GM18507 (cell line): ENCODE measurements at places on chromosomes 6 and 20.
A peak's percentile ranks its signal among the peaks of the same experiment; 100 is the strongest.

GRCh38 chr20:15759594-15759993 lies 813.7 kb downstream of the KIF16B start:
- DNase-seq, result no peak

- no peak for DNase-seq
Observed at GRCh38 chr20:35845561-35845960, 73.7 kb downstream of the PHF20 start.

DNA sequence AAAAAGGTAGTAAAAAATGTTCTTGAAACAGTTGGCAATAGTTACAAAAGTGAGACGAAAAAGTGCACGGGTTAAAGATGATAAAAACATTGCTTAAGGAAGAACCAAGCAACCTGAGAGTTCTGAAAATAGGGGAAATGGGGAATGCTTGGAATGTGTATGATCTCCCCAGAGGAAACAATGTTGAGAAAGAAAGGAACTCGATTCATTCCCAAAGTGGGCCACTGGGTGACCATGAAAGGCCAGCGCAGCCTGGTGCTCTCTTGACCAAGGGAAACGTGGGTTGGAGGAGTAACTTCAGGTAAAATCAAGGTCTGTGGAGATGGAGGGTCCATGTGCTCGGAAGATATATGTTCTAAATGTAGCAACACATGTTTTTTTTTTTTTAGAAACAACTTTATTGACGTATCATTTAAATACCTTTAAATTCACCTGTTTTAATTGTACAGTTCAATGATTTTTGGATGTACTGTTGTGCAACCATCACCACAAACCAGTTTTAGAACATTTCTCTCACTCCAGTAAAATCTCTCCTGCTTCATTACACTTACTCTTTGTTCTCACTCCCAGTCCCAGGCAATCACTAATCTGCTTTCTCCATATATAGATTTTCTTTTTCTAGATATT lies 34.5 kb upstream of the CEP85L start:
- no peak for DNase-seq

- DNase-seq, result no peak
Observed at GRCh38 chr20:31667315-31668285, 29.9 kb downstream of the COX4I2 start.

- DNase-seq, result no peak
Observed at GRCh38 chr6:78483553-78484197, 383.7 kb upstream of the IRAK1BP1 start.

GRCh38 chr6:158279615-158280014 lies 32.6 kb upstream of the TULP4 start:
- DNase-seq, result no peak

GRCh38 chr6:73579851-73580246 lies 59.0 kb upstream of the EEF1A1 start:
- no peak for DNase-seq

- DNase-seq, result no peak
Observed at GRCh38 chr6:52691718-52692117, 20.8 kb downstream of the TMEM14A start.

GRCh38 chr20:57998276-57998675 lies 230.2 kb downstream of the ANKRD60 start:
- DNase-seq, result no peak

DNA sequence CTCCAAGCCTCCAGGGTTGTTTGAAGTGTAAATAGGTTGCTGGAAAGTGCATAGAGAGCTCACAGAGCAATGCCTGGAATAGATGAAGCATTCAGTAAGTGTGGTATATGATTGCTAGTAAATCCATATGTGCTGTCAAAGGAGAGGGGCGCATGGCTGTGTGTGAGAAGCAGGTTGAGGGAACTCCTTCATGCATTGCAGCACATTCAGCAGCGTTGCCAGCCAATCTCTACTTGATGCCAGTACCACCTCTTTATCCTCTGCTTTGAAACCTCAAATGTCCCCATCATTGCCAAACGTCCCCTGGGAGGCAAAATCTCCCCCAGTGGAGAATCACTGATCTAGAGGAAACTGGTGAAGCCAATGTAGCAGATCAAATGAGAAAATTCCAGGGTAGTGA lies 82.7 kb upstream of the RALGAPA2 start:
- no peak for DNase-seq

DNA sequence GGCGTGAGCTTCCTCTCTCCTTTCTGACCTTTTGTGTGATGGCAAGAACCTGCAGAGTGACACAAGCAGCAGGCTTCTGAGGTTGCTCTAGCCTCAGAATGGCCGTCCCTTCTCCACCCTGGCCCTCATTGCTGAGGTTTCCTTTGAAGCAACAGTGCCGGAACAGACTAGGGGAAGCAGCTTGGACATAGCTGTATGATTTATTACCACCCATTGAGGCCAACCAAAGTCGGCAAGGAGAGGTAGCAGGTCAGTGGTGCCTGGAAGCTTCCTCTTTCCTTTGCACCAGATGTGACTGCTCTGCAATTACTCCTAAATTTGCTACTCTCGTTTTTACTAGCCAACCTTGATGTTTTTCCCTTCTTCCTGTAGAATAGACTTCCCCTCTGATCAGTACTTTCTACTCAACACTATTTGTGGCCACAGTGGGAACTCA lies 31.4 kb downstream of the PTPN1 start:
- DNase-seq, result no peak

GRCh38 chr20:1674361-1674760 lies 16.8 kb upstream of the SIRPG start:
- DNase-seq, result no peak

DNA sequence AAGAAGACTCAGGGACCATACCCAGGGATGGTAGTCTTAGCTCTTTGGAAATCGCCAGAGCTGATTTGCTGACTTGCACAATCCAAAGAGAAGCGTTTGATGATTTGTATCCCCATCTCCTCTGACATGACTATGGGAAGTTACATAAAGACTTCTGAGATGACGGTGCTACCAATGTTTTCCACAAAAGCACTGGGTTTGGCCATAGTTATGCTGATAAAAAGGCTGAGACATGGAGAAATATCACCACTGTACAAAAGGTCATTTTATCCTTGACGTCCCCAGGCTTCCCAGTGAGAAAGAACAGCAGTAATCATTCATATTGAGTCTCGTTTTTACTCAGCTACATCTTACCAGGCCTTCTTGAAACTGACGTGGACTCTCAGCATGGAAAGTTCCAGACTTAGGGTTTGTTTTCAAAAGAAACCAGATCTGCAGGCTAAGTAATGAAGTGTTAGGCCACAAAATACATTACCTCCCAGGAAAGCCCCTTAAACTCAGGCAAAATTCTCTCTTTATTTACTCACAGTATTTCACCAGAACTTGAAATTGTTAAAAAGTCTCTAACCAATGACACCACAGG lies 370.3 kb upstream of the JARID2 start:
- DNase-seq, result no peak

GRCh38 chr6:100121854-100122609 lies 128.0 kb upstream of the MCHR2 start:
- no peak for DNase-seq

- no peak for DNase-seq
Observed at GRCh38 chr6:20808924-20809323, 274.7 kb downstream of the CDKAL1 start.

GRCh38 chr6:127481111-127481510 lies 21.9 kb upstream of the KIAA0408 start:
- no peak for DNase-seq

- DNase-seq, result no peak
Observed at GRCh38 chr6:160356074-160356744, 8.0 kb downstream of the SLC22A3 start.

- no peak for DNase-seq
Observed at GRCh38 chr6:321158-321438, 28.8 kb downstream of the DUSP22 start.

- DNase-seq, result no peak
Observed at GRCh38 chr20:20518263-20518662, 150.4 kb downstream of the INSM1 start.

DNA sequence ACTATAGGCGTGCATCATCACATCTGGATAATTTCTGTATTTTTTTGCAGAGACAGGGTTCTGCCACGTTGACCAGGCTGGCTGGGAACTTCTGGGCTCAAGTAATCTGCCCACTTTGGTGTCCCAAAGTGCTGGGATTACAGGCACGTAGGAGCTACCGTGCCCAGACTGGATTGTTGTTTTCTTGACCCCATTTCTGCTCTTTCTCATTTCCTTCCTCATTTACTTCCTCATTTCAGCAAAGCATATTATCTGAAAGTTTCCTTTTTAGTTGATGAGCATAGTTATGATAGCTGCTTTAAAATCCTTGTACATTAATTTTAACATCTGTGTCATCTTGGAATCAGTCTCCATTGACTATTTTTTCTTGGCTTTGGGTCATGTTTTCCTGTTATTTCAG lies 301.0 kb upstream of the RUNX2 start:
- no peak for DNase-seq

DNA sequence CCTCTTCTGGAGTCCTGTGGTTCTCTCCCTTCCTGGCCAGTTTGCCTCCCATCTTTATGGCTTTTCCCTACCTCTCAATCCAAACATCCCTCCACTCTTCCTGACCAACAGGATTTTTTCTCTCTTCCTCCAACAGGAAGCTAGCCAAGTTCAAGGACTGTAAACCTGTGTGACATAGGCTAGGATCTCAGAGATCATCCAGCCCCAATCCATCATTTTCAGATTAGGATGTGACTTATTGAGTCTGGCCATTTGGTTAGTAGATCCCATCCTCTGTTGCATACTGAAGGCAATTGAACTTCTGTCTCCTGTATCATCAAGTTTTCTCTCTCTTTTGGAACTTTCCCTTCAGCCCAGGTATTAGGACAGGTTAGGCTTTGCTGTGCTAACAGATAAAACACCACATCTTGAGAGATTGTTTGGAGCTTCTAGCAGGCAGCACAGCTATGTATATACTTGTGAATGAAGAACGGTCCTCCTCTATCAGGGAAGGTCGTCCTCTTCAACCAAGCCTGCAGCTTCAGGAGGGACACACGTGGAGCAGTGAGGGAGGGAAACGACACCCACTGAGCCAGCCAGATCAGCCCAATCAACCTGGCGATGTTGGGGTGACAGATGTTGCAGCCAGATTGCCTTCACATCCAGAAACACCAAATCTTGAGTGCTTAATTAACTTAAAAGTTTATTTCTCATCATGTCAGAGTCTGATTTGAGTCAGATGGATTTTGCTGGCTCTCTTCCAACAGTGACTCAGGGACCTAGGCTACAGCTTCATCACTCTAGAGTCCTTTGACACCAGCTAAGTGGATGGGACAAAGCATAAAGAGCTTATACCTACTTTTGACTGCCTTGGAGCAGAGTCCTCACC lies 106.8 kb downstream of the GJA10 start:
- no peak for DNase-seq

DNA sequence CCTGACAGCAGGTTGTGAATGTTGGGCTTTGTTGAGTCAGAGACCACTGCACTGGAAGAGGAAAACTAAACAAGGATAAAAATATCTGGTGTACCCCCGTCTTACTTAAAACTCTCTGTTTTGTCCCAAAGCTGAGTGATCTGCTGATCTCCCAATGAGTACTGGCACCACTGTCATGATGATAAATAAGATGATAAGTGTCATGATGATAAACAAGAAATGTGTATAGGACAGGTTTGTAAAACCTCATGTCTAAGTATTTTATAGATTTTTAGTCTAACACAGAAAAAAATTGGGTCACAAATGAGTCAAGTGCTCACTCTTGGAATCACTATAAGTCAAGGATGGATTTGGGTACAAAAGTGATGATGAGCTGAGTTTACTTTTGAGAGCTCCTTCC lies 8.5 kb upstream of the SIM1 start:
- no peak for DNase-seq

DNA sequence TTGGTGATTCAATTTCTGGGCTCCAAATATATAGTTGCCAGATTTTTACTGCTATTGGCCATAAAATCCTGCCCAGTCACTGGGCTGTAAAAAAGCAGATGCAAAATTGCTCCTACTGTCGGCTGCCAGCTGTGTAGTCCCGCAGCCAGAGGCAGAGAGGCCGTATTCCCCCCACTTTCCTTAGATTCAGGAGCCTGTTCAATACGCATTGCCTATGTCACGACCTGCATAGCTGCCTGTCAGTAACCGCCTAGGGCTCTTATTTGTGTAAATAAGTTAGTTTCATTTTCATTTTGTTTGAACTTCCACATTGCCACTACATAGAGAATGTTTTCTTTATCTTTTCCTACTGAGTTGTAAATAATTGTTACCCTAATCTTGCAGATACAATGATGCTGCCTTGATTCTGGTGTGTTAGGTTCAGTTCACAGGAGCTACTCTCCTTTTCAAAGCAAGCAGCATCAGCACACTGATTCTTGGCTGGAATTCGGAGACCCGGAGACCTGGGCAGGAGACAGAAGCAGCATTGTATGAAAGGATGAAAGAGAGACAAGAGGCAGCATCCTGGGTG lies 46.0 kb upstream of the UST start:
- DNase-seq, result no peak

- no peak for DNase-seq
Observed at GRCh38 chr6:145070791-145071190, 664.5 kb downstream of the EPM2A start.

GRCh38 chr6:8006208-8006607 lies 58.0 kb downstream of the BLOC1S5 start:
- DNase-seq, result peak; percentile 7

DNA sequence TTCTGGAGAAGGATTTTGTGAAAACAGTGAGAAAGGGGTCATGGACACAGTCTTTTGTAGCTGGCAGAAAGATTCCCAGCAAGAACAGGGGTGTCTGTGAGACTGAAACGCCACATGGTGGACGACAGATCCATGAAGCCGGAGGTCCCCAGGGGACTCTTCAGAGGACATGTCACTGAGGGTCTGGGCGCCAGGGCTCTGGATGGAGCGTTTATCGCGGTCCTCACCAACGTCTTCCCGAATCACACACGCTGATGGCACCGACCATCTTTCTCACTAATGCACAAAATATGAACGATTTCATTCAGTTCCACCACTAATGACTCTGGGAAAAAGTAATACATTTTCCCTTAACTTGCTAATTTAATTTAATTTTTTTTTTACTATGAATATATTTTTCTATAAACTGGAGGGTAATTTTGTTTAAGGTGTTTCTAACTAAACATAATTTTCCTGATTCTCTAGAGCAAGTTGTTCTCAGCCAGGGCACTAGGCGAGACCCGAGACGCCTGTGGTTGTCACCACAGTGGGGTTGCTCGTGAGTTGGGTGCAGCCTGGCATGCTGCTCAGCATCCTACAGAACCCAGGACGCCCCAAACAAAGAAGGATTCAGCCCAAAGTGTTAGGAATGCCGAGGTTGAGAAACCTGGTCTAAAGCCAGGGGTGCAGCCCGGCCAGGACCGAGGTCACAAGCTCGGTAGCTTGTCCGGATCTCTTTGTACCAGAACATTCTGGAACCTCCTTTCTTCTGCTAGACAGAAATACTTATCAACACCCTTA lies 306.2 kb downstream of the TAF4 start:
- no peak for DNase-seq

GRCh38 chr6:25556516-25556915 lies 95.5 kb upstream of the SCGN start:
- peak; percentile 15 for DNase-seq

DNA sequence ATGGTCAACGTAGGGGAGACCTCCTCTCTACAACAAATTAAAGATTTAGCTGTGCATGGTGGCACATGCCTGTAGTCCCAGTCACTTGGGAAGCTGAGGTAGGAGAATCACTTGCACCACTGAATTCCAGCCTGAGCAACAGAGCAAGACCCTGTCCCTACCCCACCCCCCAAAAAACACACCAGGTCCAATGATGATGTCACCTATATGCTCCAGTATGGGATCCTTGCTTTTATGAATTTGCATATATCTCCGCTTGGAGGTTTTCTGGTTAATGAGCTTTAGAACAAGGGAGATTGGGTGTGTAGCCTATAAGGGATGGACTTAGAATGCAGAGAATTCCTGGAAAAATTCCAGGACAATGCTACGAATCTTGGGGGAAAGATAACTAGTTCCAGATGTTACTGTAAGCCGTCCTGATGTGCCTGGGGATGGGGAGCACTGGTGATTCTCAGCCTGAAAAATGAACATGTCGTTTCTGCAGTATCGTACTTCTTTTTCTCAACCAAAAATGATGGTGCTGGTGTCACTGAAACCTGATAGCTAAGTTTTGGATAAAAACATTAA lies 61.1 kb downstream of the ZBTB2 start:
- no peak for DNase-seq
